ENCODE measurements at places on chromosomes 16 and 17.
A peak's percentile ranks its signal among the peaks of the same experiment; 100 is the strongest.

DNA sequence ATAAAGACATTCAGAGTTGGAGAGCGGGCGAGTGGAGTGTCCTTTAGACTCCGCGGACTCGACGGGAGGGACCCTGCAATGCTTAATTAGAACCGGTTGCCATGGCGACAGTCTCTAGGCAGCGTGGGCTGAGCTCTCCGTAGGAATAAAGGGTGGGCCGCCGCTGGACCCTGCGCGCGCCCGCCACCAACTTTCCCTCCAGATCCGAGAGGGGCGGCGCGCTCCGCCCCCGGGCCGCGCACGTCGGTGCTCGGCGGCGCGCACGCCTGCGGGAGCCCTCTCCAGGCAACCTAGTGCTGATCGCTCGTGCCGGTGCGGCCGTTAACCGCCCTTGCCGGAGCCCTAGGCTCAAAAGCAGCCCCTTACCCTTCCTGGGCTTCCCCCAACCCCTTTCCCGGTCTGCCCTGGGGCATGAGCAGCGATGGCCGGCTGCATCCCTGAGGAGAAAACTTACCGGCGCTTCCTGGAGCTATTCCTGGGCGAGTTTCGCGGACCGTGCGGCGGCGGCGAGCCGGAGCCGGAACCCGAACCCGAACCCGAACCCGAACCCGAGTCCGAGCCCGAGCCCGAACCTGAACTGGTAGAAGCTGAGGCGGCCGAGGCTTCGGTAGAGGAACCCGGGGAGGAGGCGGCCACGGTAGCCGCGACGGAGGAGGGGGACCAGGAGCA is at the start of gene PPM1E:
TSS of gene PPM1E (plus strand) at position 278 of the 669 bp plus-strand sequence.
- DNase-seq, result peak; percentile 53

DNA sequence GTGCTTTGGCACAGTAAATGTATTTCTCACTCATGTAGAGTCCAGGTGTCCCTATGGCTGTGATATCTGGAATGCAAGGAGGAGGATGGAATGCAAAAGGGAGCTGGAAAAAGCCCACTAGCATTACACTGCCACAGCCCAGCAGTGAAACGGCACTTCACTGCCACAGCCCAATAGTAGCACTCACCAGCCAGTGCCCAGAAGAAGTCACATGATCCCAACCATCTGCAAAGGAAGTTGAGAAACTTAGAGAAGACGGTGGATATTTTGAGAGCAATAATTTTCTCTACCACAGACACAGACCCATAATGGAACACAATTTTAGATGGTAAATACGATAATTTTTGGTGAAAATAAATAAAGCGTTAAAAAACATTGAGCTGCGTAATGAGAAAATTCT is 51.8 kb downstream of the C16orf82 start:
- no peak for DNase-seq

- DNase-seq, result no peak
Measured at GRCh38 chr16:35574011-35574410, 2114.6 kb downstream of the TP53TG3F start.

- DNase-seq, result no peak
Measured at GRCh38 chr16:70697594-70698170, 11.8 kb upstream of the MTSS2 start.

DNA sequence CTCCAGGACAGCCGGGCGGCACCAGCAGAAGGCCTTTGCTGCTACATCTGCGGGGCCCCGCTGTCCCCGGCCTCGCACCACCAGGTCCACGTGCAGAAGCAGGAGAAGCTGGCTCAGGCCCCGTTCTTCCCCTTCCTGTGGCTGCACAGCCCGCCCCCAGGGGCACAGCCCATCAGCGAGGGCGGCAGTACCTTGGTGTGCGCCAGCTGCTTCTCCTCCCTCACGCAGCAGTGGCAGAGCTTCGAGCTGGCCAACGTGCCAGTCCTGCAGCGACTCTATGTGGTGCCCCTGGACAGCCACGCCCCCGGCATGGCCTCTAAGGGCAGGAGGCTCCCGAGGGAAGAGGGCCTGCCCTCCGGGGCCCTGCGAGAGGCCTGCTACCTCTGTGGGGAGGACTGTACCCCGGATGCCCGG is 58.3 kb upstream of the CIBAR2 start:
- no peak for DNase-seq

GRCh38 chr17:68460146-68460545 is 2.9 kb upstream of the WIPI1 start:
- no peak for DNase-seq

DNA sequence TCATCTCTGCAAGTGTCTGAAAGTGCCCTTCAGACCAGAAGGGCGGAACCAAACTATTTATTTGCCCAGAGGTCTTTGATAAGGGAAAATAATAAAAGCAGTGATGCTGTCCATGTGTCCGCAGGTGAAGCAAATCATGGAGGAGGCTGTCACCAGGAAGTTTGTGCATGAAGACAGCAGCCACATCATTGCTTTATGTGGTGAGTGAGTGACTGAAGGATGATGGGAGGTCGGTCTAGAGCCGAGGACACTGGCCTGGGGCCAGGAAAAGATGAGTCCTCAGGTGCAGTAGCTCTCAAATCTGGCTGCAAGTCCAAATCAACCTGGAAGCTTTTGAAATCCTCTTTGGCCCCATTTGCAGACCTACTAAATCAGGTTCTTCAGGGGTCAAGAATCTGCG is 6.1 kb downstream of the SGSM2 start:
- no peak for DNase-seq

GRCh38 chr16:57970970-57971369 is at the start of gene CNGB1:
CNGB1 (minus strand) TSS chr16:57971128; CDS start chr16:57967286, 3,842 bp downstream.
- DNase-seq, result no peak

GRCh38 chr16:81574168-81574567 is 129.6 kb downstream of the CMIP start:
- no peak for DNase-seq

DNA sequence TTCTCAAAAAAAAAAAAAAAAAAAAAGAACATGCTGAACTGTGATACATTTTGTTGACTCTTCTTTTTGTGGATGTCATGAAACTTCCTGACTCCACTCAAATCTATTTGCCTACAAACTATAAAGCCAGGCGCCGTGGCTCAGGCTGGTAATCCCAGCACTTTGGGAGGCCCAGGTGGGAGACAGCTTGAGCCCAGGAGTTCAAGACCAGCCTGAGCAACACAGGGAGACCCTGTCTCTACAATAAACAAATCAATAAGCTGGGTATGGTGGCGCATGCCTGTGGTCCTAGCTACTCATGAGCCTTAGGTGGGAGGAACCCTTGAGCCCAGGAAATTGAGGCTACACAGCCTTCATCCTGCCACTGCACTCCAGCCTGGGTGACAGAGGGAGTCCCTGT is 1.5 kb upstream of the NT5C start:
- no peak for DNase-seq

DNA sequence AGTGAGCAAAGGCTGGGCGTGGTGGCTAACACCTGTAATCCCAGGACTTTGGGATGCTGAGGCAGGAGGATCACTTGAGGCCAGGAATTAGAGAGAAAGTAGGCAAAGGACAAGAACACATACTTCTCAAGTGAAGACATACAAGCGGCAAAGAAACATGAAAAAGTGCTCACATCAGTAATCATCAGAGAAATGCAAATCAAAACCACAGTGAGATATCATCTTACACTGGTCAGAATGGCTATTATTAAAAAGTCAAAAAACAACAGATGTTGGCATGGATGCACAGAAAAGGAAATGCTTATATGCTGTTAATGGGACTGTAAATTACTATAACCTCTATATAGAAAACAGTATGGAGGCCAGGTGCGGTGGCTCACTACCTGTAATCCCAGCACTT is 12.2 kb upstream of the SLX4 start:
- DNase-seq, result no peak

- DNase-seq, result no peak
Measured at GRCh38 chr17:50062293-50063243, 6.7 kb downstream of the ITGA3 start.

- DNase-seq, result no peak
Measured at GRCh38 chr17:64466019-64466735, 17.3 kb downstream of the MILR1 start.

GRCh38 chr17:37698132-37698910 is 46.5 kb downstream of the HNF1B start:
- DNase-seq, result no peak

DNA sequence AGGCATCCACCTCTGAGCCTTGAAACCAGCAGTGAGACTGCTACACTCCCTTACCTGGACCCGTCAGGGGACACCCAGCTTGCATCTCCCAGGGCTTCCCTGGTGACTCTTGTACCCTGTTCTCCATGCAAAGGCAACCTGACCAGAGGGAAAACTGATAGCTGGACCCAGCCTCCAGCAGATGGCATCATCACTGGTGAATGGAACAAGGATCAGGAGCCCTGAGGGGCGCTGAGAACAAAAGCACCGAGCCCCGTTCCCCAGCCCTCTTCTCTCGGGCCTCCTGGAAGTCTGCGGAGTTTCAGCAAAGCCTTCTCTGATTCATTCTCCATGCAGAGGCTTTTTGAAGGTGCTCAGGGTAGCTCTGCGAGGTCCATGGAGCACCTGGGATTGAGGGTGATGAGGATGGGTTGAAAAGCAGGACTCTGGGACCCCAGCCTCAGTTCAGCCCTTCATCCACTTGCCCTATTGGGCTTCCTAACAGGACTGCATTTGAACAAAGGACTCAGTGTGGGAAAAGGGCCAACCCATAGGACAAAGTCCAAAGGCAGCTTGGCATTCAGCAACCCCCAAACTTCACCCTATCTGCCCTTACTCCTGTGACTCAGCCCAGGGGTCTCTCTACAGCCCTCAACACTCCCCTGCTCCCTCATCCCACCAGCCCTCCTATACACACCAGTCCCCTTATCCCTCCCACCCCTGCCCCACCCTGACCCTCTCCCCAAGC is 45.0 kb upstream of the LHX1 start:
- DNase-seq, result no peak

DNA sequence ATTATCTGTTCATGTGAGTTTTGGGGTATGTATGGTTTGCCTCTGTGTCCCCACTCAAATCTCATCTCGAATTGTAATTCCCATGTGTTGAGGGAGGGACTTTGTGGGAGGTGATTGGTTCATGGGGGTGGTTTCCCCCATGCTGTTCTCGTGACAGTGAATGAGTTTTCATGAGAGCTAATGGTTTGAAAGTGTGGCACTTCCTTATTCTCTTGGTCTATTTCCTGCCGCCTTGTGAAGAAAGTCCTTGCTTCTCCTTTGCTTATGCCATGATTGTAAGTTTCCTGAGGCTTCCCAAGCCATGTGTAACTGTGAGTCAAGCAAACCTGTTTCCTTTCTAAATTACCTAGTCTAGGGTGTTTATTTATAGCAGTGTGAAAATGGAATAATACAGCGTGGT is 128.1 kb upstream of the HS3ST4 start:
- DNase-seq, result no peak

GRCh38 chr17:56948491-56948890 is 12.4 kb downstream of the COIL start:
- no peak for DNase-seq

- DNase-seq, result no peak
Measured at GRCh38 chr16:85829751-85830445, 30.4 kb downstream of the COX4I1 start.

- no peak for DNase-seq
Measured at GRCh38 chr17:21129023-21129681, 2.4 kb downstream of the DHRS7B start.

DNA sequence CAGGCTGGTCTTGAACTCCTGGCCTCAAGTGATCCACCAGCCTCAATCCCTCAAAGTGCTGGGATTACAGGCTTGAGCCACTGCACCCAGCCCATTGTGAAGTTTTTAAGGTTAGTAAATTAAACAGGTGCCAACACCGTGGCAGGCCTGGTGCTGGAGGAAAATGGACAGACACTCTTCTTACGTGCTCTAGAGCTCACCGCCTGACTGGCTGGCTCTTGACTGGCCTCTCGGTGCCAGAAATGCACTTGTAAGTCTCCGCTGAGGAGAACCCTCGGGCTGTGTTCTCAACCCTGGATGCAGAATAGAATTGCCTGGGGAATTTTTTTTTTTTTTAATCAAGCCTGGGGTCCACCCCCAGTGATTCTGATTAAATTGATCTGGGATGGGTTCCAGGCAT is 10.3 kb upstream of the HAS3 start:
- no peak for DNase-seq

- DNase-seq, result no peak
Measured at GRCh38 chr16:69365901-69366300, 14.3 kb upstream of the TMED6 start.

- no peak for DNase-seq
Measured at GRCh38 chr16:67528222-67528869, at the start of gene RIPOR1. RIPOR1 (plus strand) TSS chr16:67528829; CDS start chr16:67538447, 9,618 bp downstream.

DNA sequence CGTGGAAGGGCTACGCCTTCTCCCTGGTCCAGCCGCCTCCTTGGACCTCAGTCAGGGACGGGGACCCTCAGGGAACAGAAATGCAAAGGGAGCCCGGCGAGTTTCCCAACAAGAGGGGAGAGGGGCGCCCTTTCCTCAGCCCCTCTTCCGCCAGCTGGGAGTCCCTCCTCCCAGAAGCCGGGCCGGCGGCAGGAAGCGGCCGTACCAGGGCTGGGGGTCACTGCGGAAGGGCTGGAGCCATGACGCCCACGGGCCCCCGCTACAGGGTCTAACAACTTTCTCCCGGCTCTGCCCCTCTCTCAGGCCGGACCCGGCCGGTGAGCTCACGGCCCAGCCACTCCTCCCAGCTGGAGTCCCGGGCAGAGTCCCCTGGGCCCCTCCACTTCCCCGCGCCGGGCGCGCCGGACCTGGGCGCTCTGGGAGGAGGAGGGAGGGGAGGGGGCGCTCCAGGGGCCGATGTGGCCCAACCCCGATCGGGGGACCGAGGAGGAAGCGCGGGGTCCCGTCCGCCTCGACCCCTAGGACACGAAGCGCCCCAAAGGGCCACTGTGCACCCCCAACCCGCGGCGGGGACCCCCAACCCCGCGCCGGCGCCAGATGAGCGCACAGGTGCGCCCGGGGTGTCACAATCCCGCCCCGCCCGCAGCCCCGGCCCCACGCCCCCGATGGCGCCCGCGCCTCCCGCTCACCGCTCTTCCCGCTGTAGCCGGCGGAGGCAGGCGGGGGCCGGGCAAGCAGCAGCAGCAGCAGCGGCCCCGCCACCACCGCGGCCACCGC is 578 bp downstream of the PGAP6 start:
- no peak for DNase-seq

DNA sequence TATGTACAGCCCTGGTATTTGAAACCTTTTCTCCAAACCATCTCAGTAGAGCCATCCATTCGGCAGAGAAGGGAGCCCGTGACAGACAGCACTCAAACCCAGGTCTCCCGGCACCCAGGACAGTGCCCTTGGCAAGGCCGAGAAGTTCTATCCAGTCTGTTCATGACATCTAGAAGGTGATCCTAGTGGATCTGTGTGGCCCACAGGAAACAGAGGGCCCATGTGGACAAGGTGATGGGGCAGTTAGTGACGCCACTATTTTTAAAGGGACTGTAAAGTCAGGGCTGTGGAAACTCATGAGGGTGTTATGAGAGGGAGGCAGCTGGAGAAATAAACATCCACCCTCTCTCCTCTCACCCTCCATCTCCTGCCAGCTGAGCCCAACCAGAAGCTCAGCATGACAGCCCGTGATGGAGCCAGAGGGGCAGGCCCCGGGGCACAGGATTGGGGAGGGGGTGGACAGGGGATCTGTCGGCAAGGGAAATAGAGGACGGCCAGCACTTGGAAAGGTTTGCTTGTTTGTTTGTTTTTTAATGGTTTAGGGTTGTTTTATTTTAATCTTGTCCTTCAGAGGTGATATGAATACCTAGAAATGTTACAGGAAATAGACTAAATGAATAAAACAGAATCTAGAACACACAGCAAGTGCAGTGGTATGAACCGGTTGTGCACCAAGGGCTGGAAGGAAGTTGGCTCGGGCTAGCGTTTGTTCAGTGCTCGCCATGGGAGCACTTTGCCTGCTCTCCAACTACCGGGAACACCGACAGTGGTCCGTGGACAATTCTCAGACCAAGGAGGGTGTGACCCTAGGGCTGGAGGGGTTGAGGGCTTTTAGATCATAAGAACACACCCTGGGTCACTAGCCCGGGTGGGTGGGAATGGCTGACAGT is 17.1 kb downstream of the MYLK3 start:
- no peak for DNase-seq

GRCh38 chr17:10058921-10059683 is 139.3 kb downstream of the GAS7 start:
- no peak for DNase-seq
